Amniotic epithelial cell (primary cell): ENCODE measurements at places on chromosomes 11 and 22.
A peak's percentile ranks its signal among the peaks of the same experiment; 100 is the strongest.

- DNase-seq, result peak; percentile 66
These were observed 43.3 kb upstream of the MMP7 start for GRCh38 chr11:102573851-102574250.

DNA sequence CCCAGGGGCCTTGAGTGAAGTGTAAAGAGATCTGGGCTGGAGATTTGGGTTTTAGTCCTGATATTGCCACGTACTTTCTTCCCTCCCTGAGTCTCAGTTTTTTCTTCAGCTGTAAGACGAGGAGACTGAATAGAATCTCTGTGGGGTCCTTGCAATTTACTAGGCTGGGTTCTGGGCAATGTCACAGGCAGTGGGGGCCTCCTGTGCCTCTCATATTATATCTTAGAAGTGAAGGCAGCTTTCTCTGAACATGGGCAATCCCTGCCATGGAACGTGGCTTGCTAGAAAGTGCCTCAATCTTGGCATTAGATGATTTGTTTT, 62.0 kb upstream of the PTPRJ start:
- no peak for DNase-seq

DNA sequence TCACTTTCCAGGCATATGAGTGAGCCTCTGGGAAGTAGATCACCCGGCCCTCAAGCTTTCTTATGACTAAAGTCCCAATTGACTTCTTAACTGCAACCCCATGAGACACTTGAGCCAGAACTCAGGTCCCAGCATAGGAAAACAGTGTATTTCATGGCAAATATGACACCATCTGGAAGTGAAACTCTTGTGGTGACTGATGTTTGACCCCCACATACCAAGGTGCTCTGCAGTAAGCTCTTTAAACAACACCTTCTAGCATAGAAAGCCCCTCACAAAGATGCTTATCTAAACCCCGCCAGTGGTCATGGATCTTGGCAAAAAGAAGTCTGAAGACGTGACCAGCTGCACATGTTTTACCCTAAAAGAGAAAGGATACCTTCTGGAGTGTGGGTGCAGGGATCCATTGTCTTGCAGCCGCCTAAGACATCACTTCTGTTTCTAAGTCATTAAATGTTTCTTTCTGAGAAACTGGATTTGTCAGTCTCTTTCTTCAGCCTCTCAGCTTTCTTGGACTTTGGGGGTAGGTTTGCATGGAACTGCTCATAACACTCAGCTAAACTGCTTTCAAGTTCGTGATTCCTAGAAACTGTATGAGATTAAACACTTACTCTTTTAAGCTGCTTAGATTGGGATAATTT, 7.4 kb upstream of the PELI3 start:
- DNase-seq, result no peak

GRCh38 chr11:44992774-44993173, 42.1 kb upstream of the TP53I11 start:
- no peak for DNase-seq

DNA sequence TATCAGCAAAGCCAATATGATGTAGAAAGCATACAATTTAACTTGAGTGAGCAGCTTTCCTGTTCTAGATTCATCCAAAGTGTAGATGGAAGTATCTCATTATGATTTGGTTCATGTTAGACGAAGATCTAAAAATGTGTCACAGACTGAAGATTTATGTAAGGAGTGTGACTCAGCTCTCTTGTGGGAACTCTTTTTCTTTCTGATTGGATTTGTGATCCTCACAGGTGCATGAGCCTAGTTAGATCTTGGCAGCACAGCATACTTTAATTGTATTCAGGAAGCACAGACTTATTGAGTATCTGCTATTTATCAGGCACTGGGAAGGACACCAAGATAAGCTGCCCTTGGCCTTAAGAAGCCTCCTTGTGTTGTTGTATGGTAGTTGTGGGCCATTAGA, 147.1 kb downstream of the C11orf91 start:
- DNase-seq, result no peak

DNA sequence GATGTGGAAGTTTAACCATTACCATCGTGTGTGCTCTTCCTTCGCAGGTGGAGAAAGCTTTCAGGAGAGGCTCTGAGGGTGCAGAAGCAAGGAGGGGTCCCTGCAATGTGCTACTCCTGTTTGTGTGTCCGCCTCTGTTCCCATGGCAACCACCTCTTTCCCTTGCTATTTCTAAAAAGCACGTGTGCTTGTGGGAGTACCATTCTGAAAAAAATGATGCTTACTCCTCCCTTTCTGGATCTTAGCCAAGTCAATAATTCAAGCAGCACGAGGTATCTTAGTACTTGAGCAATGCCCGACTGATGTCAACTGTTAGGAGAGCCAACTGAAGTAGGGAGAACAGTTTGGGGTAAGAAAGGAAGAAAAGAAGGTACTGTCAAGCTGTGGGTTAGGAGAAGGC, 628.7 kb downstream of the NTM start:
- peak; percentile 59 for DNase-seq

GRCh38 chr22:19879246-19879570, 24.5 kb upstream of the GNB1L start:
- no peak for DNase-seq

- no peak for DNase-seq
These were observed 14.2 kb upstream of the OMP start for GRCh38 chr11:77088236-77089003.
